ENCODE measurements at places on chromosomes 11 and 22.

- no peak for DNase-seq
These were observed 2.9 kb upstream of the OR5T1 start for GRCh38 chr11:56271092-56271491.

GRCh38 chr11:8035200-8035855 lies 45.7 kb upstream of the TUB start:
- DNase-seq = no peak

GRCh38 chr11:111846063-111846462 lies 25.3 kb downstream of the ALG9 start:
- DNase-seq = no peak

GRCh38 chr11:96306071-96306470 lies 36.9 kb downstream of the MAML2 start:
- DNase-seq = no peak

GRCh38 chr11:62472063-62472884 lies 53.4 kb downstream of the SCGB1A1 start:
- DNase-seq = no peak

DNA sequence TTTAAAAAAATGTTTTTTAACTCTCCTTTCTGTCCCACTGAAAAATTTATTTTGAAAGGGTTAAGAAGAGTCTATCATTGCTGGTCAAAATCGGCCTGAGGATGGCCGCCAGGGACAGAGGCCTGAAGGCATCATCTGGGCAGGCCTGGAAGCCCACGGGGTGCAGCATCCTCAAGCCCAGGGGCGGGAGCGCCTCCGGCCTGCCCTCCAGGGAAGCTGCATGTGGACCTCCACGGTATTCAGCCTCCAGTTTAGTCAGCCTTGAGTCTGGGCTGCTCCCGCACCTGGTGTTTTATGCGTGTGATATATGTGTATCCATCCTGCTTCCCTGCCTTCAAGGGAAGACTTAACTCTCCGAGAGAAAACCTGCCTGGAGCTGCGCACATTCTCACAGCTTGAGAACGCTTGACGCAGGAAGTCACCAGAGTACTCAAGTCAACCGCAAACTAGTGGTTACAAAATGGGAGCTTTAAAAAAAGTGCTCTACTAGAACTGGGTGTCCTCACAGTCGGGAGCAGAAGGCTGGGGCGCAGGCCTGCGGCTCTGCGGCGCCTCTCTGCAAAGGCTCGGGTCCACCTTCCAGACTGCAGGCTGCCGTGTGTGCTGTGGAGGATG lies 13.6 kb upstream of the BID start:
- no peak for DNase-seq

DNA sequence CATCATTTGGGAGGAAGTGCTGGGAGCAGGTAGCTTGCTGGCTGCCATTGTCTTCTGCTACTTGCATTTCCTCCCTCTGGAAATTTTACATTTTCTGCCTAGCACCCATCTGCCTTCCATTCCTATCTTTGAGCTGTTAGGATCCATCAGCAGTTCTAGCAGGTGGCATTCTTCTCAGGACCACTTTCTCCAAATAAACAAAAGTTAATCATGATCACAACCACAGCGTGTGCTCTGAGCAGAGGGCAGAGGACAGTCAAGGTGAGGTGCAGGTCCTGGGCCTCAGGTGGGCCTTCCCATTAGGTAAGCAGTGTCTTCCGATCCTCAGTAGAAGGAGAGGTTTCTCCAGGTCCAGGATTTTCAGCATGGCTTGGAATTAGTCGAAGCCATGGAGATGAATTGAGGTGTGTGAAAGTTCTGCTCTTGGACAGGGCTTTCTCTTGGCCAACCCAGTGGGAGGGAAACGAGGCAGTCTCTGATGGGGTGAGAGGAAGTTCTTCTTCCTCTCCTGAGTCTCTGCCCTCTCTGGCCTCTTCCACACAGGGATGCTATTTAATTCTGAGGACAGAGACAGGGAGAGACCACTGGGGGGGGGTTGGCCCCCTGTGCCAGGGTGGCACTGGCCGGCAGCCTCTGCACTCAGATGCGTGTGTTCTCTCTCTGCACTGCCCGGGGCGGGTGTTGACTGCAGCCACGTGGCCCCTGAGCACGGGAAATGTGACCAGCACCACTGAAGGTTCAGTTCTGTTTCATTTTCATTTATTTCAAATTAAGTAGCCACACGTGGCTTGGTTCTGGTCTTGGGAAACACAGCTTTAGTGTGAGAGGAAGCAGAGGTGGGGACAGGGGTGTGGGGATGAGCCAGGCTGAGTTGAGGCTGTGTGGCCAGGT lies 170.8 kb downstream of the TBC1D22A start:
- no peak for DNase-seq

- no peak for DNase-seq
These were observed 36.8 kb upstream of the CSTF3 start for GRCh38 chr11:33197915-33198727.

GRCh38 chr11:2290351-2290841 lies 11.3 kb downstream of the C11orf21 start:
- no peak for DNase-seq

DNA sequence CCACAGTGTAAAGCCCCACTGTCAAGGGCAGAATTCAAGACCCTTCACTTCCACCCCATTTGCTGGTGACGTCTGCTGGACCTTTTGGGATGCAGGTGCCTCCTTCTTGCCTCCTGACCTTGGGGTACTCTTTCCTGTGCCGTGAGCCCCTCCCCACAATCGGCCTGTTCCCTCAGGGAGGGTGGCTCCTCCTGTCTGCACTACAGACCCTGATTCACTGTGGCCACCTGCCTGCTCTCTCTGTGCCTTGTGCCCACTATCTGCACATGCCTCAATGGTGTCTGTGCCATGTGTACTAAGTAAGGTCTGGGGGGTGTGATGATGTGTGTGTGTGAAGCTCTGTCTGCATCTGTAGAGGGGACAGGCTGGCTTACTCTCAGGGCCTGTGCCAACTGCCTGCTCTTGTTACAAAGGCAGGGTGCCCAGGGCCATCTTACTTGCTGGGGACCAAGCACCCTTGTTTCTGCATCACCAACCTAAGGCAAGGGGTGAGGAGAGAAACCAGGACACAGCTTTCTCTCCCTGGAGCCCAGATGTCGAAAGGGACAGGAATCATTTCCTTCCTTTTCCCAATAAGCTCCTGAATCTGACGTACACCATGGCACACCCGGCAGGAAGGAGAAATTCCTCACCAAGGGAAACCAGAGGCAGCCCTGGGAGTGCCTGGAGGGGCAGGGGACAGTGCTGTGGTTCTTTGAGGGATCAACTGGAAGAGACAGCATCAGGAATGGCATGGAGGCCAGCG lies 3.7 kb downstream of the PPM1F start:
- DNase-seq = no peak
